ENCODE measurements at places on chromosomes 7 and 10.

GRCh38 chr7:15403751-15404150, 158.1 kb downstream of the AGMO start:
- DNase-seq, result no peak

DNA sequence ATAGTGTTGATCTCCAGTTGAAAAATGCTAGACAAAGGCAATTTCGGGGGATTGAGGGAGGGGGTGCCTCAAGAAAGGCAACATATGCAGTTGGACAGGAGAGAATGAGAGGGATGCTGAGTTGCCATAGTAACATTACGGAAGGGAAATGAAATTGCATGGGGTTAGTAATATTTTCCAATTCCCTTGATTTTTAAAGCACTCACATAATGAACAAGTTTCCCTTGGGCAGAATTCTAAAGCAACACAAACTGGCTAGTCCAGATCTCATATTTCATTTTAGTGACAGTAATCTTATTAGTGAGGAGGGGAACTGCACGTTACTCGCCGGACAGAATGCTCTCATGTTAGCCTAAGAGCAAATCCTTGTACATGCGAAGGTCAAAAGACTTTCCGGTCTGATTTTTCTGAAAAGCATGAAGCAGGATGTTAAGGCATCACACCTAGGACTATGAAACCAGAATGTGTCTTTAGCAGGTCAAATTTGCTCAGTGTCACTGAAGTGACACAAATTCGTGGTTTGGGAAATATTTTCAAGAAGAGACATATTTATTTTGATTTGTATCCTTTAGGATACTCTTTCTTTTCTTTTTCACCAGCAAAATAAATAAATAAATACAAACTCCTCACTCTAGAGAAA, 165.5 kb downstream of the ANK3 start:
- no peak for DNase-seq

DNA sequence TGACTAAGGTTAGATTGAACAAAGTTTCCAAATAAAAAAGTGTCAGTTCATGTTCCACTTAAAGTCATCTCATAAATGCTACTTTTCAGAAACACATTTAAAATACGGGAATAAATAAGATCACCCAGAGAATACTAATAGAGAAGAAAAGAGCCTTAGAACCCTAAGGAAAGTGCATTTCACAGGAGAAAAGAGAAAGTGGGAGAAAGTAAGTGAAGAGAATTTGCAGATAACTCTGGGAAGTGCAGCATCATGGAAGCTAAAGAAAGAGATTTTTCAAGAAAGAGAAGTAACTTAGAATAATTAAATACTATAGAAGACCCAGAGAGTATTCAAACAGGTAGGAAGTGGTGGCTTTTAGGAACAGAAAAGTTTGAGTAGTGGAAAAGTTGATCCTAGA, 132.6 kb downstream of the VTI1A start:
- DNase-seq, result no peak

GRCh38 chr7:41793556-41793955, 90.7 kb upstream of the INHBA start:
- no peak for DNase-seq

- no peak for DNase-seq
Measured at GRCh38 chr7:99380823-99381663, 6.5 kb downstream of the ARPC1B start.

DNA sequence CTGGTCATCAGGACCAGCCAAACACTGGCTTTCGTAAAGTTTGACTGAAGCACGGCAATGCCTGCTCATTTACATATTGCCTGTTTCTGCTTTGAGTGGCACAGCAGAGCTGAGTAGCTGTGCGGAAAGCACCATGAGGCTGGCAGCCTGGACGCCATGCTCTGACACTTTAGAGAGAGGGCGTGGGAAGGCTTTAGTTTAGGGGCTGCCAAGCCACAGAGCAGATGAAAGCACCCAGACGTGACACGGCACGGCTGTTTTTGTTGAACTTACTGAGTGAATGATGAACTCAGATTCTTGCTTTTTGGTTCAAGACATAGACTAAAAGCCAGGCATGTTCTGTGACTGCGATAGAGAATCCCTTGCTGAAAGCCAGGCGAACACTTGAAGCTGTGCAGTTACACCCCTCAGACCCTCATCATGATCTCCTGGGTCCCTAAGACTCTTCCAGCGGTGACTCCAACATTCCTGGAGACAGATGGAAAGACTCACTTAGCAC, 182.1 kb downstream of the ZMYND11 start:
- no peak for DNase-seq

GRCh38 chr7:41696323-41696916, 6.5 kb downstream of the INHBA start:
- no peak for DNase-seq

DNA sequence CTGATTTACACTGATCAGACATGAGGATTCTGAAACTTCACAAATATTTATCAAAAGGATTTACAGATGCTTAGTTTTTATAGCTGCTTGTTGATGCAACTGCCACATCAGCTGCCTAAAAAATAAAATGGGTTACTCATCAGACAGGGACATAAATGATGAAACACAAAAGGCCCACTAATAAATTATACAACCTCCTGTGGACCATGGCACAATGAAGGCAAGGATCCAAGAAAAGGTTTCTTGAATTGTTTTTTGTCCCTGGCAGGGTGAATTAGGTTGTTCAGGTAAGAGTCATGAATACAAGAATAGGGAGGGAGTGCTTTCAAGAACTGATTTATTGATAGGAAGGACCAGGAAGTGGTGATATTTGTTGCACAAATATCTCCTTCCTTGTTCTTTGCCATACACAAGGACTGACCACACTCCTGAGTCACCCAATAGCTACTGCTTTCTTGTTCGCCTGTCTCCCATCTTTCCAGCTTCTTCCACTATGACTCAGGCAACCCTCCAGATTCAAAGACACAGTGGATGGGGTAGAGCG, 234.5 kb downstream of the AHR start:
- DNase-seq, result no peak

DNA sequence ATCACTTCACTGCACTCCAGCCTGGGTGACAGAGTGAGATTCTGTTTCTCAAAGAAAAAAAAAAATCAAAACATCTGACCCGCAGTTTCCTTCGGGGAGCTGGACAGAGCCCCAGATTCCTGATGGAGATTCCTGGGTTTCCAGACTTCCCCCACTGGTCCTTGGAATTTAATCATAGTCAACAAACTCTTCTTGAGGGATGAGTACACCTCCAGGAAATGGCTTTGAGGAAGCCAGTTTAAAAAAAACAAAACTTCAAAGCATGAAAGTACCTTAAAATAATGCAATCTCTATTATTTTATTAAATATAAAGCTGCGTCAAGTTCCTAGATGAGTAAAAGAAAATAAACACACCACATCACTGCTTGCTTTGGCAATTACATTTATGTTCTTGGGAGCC, 1.2 kb upstream of the MAD1L1 start:
- DNase-seq, result no peak

Data from frontal cortex (tissue), 4 donors.